ENCODE measurements at places on chromosomes 6 and 20.

- DNase-seq, result no peak
These were observed 114.4 kb upstream of the SLC22A23 start for GRCh38 chr6:3571250-3571681.

DNA sequence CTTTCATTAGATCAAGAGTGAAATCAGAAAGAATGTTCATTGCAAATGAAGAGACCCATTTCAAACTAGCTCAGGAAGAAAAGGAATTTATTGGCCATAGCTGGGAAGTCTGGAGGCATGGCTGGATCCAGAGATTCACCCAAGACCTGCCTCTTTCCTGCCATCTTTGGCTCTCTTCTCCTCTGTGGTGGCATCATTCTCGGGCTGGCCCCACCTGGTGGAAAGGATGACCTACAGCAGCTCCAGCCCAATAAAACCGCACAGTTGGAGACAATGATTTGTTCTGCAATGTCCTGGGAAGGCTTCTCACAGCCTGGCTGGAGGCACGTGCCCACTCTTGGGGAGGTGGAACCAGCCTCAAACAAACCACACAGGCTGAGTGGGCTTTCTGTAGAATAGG, 18.1 kb upstream of the FERMT1 start:
- DNase-seq, result no peak

DNA sequence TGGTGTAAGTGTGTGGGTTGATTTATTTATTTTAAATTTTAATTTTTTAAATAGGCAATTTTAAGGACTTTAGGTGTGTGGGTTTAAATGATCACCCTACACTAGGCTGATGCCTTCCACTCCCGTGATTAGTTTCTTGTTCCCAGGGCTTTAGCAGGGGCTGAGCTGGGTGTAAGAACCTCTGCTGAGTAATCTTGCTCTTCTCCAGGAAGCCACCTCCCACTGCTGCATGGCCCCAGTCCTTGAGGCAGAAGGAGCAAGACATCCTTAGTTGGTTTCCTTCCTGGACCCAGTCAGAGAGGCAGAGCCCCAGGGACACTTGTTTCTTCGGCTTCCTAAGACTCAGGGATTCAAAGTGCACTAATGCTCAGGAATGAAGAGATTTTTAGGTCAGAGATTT, 19.8 kb upstream of the CDC5L start:
- DNase-seq, result no peak

GRCh38 chr20:39146394-39146793, 184.2 kb downstream of the DHX35 start:
- no peak for DNase-seq

- peak; percentile 42 for DNase-seq
These were observed 46.8 kb downstream of the DSTN start for GRCh38 chr20:17616480-17617211.

GRCh38 chr6:160949531-160949930, 42.0 kb upstream of the MAP3K4 start:
- DNase-seq, result no peak

GRCh38 chr6:3363296-3364025, 93.4 kb downstream of the SLC22A23 start:
- peak; percentile 92 for DNase-seq

- DNase-seq, result no peak
These were observed 92.6 kb downstream of the MAP3K7 start for GRCh38 chr6:90494067-90494780.

GRCh38 chr20:48381353-48382120, 446.3 kb downstream of the PREX1 start:
- DNase-seq, result no peak

- no peak for DNase-seq
These were observed 10.3 kb downstream of the DUSP15 start for GRCh38 chr20:31859998-31860380.

DNA sequence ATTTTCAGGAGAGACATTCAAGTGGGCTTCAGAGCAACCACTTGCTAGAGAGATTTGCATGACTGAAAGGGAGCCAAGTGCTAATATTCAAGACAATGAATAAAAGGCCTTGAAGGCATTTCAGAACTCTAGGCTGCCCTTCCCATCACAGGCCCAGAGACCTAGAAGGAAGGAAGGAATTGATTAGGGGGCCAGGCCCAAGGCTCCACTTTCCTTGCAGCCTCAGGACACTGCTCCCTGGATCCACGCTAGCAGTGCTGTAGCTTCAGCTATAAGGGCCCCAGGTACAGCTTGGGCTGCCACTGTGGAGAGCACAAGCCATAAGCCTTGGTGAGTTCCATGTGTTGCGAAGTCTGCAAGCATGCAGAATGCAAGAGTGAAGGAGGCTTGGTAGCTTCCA, 731.9 kb upstream of the FLRT3 start:
- no peak for DNase-seq

- no peak for DNase-seq
These were observed 39.9 kb downstream of the AFDN start for GRCh38 chr6:167866642-167867041.

DNA sequence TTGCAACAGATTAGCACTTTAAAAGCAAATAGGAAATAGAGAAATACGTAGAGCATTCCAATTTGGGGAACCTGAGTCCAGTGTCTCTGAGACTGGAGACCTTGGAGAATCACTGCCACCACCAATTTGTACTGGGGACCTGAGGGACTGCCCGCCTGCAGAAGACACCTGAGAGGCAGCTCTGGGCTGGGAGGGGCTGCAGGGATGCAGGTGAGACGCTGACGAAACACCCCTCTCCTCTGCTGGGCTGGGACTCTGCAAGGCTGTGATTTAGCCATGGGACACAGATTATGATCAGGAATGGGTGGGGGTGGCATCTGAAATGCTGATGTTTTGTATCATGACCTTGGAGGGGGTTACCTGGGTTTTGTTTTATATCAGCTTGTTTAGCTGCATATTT, 7.0 kb upstream of the APMAP start:
- DNase-seq, result no peak

DNA sequence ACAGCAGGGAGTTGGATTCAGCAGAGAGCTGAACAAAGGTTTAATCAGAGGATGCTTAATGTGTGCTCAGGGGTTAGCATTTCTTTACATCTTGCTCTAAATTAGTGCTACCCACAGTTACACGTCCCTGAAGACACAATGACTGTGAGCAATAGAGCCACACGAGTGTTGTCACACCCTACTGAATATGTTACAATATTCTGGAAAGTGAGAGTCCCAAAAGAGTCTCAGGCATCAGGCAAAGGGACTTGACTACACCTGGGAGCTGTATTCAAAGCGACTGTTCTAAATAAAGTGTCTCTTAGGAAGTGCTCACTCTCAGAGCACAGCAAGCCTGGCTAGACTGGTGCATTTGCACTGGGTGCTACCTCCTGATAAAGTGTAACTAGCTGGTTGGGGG, 108.7 kb downstream of the GRM4 start:
- DNase-seq, result no peak

- DNase-seq, result no peak
These were observed 2.5 kb upstream of the ACTR5 start for GRCh38 chr20:38745757-38746156.

DNA sequence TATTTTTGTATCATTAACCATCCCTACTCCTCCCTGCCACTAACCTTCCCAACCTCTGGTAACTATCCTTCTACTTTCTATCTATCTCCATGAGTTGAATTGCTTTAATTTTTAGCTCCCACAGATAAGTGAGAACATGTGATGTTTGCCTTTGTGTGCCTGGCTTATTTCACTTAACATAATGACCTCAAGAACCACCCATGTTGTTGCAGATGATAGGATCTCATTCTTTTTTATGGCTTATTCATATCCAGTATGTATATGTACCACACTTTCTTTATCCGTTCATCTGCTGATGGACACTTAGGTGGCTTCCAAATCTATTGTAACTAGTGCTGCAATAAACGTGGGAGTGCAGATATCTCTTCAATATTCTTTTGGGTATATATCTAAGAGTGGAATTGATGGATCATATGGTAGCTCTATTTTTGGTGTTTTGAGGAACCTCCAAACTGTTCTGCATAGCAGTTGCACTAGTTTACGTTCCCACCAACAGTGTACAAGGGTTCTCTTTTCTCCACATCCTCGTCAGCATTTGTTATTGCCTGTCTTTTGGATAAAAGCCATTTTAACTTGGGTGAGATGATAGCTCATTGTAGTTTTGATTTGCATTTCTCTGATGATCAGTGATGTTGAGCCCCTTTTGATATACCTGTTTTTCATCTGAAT, 201.4 kb downstream of the ARHGAP18 start:
- DNase-seq, result no peak

DNA sequence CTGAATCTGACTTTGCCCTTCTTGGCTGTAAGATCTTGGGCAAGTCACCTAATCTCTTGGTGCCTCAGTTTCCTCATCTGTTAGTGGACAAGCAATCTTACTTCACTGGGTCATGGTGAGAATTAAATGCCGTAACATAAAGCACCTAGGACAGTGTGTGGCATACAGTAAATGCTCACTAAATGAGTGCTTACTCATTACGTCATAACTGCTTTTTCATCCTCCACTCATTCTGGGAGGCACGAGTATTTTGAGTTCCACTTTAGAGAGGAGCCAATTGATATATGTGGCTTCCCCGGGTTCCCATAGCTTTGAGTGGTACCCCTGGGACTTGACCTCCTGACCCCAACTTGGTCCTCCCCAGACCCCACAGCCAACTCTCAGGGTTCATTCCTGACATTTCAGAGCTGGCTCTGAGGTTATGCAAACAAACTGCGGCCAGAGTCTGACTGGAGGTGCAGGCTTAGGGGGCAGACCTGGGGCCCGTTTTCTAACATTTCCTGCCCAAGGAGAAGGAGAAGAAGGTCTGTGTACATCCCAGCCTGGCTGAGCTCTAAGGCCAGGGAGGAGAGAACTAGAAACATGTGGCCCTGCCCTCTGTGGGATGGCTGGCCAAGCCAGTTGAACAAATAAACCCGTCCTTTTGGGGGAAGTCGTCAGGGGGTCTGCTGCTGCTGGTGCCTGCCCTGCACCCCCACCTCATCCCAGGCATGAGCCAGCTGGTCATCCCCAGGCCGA, 5.8 kb downstream of the ANGPT4 start:
- no peak for DNase-seq

DNA sequence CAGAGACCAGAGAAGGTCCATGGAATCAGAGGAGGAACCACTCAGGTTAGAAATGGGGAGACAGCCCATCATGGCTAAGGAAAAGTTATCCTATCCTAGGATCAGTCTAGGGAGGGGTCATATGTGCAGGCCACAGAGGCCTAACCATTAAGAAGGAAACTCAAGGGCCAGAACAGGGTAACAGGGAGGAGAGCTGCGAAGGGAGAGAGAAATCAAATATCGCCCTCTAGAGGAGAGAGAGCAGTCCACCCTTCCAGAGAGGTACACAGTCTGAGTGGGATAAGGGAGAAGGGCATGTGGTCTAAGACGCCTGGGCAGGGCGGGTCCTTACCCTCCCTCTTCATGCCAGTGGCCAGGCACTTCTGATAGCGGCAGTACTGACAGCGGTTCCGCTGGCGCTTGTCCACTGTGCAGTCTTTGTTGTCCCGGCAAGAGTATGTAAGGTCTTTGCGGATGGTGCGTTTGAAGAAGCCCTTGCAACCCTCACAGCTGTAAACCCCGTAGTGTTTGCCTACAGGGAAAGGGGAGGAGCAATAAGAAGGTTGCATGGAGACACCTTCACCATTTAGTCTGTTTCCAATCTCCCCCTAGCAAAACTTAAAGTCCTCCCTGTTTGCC, 2.9 kb downstream of the RXRB start:
- no peak for DNase-seq

DNA sequence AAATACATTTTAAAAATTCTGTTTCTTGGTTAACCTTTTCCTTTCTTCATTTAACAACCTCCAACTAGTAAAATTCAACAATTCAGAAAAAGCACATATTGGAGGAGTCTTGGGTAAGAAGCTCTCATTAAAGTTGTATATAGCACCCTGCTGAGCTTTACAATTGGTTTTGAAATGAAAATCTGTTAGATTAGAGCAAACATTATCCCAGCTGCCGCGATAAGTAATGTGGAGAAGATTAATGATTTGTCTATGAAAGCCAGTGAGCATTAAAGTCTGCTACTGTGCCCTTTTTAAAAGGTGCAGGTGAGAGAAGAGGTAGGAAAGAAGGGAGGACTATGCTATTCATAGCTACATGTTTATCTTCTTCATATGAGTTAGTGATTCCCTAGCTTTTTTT, 201.5 kb downstream of the ZFAND3 start:
- no peak for DNase-seq

GRCh38 chr6:133837801-133838349, 51.0 kb upstream of the TCF21 start:
- DNase-seq, result peak; percentile 85

DNA sequence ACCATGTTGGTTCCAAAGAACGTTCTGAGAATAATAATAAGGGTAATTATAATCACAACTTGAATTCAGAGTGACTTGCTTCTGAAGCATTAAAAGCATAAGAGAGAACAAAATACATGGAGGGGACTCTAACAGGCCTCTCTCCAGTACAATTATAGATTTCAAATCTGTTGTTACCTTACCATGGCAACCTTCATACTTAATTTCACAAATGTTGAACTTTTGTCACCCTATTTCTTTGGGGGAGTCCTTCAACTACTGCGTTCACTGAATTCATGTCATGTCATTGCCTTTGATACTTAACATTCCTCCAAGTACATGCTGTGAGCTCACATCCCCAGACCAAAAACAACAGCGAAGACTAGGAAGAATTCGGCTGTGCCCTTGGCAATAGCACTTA, 104.0 kb downstream of the MKKS start:
- DNase-seq, result no peak

- DNase-seq, result no peak
These were observed 18.3 kb downstream of the SIM1 start for GRCh38 chr6:100446115-100447080.

DNA sequence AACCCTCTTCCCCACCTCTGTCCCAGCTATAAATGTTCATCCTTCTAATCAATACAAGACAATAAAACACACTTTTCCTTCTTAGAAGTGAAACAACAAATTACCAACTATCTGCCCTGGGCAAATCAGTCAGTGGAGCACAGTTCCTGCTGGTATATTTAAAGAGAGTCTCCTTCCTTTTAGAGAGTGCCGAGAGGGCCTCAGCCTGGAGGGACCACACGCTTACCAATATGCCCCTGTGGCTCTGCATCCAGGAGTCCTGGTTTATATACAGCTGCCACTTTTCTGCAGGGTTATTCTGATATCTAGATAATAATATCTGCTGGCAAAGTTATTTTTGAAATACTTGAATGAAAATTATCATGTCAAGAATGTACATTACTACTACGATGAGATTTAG, 87.4 kb upstream of the KCNK16 start:
- no peak for DNase-seq

- DNase-seq, result no peak
These were observed 195.9 kb downstream of the AKAP7 start for GRCh38 chr6:131331151-131331550.

- no peak for DNase-seq
These were observed 229.5 kb upstream of the FOXQ1 start for GRCh38 chr6:1082285-1082935.

GRCh38 chr6:32087574-32088486, 21.3 kb downstream of the TNXB start:
- DNase-seq, result peak; percentile 92

GRCh38 chr6:126826166-126826714, 292.2 kb upstream of the RSPO3 start:
- DNase-seq, result no peak

DNA sequence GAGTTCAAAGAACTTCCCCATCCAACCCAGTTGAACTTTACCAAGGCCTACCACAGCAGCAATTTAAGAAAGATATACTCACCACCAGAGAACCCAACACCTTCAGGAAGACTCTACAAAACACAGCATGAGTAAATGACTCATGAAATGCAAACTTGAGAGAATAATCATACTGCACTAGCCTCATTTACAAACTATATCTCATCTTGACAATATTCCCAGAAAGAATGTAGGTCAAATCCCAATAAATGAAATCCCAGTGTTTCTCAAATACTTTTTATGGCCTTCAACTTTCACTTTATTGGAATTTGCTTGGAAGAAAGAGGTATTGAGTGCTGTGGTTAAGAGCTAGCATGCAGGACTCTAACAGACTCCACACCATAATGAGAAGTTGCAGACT, 60.0 kb downstream of the FYN start:
- DNase-seq, result no peak

All from Peyer's patch (tissue), 4 donors.